Heart left ventricle (tissue), 16 donors: ENCODE measurements at places on chromosomes 2 and 18. TPM values are rescaled to one million over a fixed set of nuclear protein-coding genes. Genes with fewer than 3 reads are reported as not detected.

The COL4A3 gene
- total RNA-seq, result 2.0 TPM

The SP110 gene
- 14.9 TPM for total RNA-seq

- peak; percentile 31 for DNase-seq
Measured at GRCh38 chr18:12659904-12660605, 2.1 kb upstream of the SPIRE1 start.

GRCh38 chr18:36889321-36889720 lies 60.4 kb downstream of the KIAA1328 start:
- no peak for DNase-seq

GRCh38 chr2:15127876-15128275 lies 433.3 kb downstream of the NBAS start:
- no peak for DNase-seq
